ENCODE measurements at places on chromosomes 2 and 18. TPM values are rescaled to one million over a fixed set of nuclear protein-coding genes. Genes with fewer than 3 reads are reported as not detected.

DNA sequence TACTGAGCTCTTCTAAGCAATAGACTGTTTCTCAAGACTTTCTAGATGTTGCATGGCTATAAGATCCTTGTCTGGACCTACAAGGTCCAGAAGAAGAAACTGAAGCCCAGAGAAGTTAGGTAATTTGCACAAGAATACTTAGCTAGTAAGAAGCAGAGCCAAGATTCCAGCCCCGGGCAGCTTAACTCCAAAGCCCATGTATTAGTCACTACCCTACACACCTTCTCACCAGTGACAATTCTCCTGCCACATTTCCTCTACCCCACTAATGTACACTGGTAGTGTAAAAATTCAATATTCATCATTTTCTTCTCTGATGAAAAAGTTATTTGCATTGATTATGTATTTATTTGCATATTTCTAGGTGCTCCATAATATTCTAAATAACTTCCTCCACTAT, 95.5 kb upstream of the CREB1 start:
- DNase-seq, result no peak
- no peak overlapping the region for H3K27ac ChIP-seq
- H3K4me3 ChIP-seq, result no peak overlapping the region
- H3K4me1 ChIP-seq, result no peaks in the 10 kb centered on the region
- H3K36me3 ChIP-seq, result no peaks in the 10 kb centered on the region

DNA sequence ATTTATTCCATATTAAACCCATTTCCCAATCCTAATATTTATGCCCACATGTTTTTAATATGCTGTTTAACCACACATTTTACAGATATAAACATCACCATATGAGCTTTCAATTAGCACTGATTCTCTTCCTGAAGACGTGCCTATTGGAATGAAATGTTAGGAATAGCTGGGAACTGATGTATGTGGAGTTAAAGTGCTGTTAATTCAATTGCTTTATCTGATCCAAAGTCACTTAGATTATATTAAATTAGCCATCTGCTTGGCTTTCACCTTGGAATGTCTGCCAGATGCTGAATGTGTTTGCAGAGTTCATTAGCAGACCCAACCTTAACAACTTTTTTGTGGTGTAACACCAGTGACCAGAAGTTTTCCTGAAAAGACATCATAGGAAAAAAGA, 942.9 kb upstream of the KLHL29 start:
- H3K27ac ChIP-seq, result no peak overlapping the region
- no peak overlapping the region for H3K4me3 ChIP-seq
- no peaks in the 10 kb centered on the region for H3K4me1 ChIP-seq
- no peaks in the 10 kb centered on the region for H3K27me3 ChIP-seq

The GCG gene
- total RNA-seq, result 0.31 TPM

The FBXO41 gene
- 6.5 TPM for total RNA-seq

The CCL20 gene
- total RNA-seq, result not detected

The DNAH6 gene
- 0.26 TPM for total RNA-seq

- H3K4me3 ChIP-seq, result no peak overlapping the region
- no peak overlapping the region for H3K27ac ChIP-seq
- H3K4me1 ChIP-seq, result no peaks in the 10 kb centered on the region
- no peaks in the 10 kb centered on the region for H3K36me3 ChIP-seq
- no peaks in the 10 kb centered on the region for H3K27me3 ChIP-seq
Observed at GRCh38 chr2:216770717-216771116, 75.4 kb upstream of the IGFBP5 start.

The CCDC68 gene
- total RNA-seq, result 0.41 TPM

The SIX3 gene
- total RNA-seq, result 0.21 TPM

DNA sequence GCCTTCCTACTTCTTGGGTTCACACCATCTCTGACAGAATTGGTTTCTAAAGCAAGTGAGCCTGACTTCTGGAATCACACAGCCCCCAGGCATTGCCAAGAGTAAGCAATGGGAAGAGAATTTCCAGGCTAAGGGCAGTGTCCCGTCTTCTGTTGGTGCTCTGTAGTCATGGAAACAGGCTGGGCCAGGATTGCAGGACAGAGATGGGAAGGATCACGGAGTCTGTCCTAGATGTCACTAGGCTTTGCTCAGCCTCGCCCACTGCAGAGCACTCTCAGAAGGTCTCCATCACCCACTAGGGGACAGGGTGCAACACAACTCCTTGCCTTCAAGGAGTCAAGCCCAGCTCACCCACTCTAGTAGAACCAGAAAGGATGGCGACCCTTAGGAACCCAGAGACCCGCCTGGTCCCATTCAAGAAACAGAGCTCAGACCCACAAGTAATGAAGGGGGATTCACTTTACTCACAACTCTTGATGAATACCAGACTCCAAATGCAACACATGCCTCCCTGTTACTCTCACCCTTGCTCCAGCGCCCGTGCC, 48.6 kb upstream of the TEX51 start:
- H3K4me1 ChIP-seq, result no peaks in the 10 kb centered on the region
- no peak for DNase-seq
- H3K27ac ChIP-seq, result no peak overlapping the region
- H3K4me3 ChIP-seq, result no peak overlapping the region
- no peaks in the 10 kb centered on the region for H3K36me3 ChIP-seq
- peaks cover 6% of the 10 kb centered on the region for H3K27me3 ChIP-seq

The ERICH2 gene
- total RNA-seq, result 0.74 TPM

The CFAP53 gene
- total RNA-seq, result 0.23 TPM

- H3K4me3 ChIP-seq, result no peak overlapping the region
- DNase-seq, result no peak
- no peak overlapping the region for H3K27ac ChIP-seq
- H3K27me3 ChIP-seq, result no peaks in the 10 kb centered on the region
Observed at GRCh38 chr2:157747695-157748370, 119.2 kb upstream of the ACVR1C start.

- H3K4me3 ChIP-seq, result no peak overlapping the region
- H3K27me3 ChIP-seq, result no peaks in the 10 kb centered on the region
- DNase-seq, result no peak
Observed at GRCh38 chr18:75854174-75854573, 426.7 kb upstream of the SMIM21 start.

- H3K4me1 ChIP-seq, result no peaks in the 10 kb centered on the region
- H3K27ac ChIP-seq, result no peak overlapping the region
- H3K36me3 ChIP-seq, result no peaks in the 10 kb centered on the region
- DNase-seq, result no peak
Observed at GRCh38 chr2:143402451-143402850, 273.2 kb downstream of the ARHGAP15 start.

DNA sequence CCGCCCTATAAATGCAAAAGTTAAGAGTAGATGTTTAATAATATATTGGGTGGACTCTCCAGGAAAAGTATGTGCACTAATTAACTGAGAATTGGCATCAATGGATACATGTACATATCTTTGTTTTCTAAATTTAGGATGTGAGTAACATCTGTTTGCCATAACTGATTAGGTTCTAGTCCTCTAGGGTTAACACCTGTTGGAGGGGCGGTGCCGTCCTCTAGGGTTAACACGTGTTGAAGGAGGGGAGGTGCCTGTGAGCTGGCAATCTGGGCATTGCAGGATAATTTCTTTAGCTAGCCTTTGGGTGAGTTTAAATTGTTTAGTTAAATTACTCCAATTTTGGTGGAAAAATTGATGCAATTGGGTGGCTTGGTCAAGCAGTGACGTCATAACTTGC, 30.9 kb downstream of the HTR2B start:
- H3K4me3 ChIP-seq, result no peak overlapping the region
- H3K4me1 ChIP-seq, result peaks cover 5% of the 10 kb centered on the region
- H3K27me3 ChIP-seq, result no peaks in the 10 kb centered on the region

The CDH19 gene
- not detected for total RNA-seq

The NT5DC4 gene
- not detected for total RNA-seq

The ANKRD30BL gene
- not detected for total RNA-seq

DNA sequence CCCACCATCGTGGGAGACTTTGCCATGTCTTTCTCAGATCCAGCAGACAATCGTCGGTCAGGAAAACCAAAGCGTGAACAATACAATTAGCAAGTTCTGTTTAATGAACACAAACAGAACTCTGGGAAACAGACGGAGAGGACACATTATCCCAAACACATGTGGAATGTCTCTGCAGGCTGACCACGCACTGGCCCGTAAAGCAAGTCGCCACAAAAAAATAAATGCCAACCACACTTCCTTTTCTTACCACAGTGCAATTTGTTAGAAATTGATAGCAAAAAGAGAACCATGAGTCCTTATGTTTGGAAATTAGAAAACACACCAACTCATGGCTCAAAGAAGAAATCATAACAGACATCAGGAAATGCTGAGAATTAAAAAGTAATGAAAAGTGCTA, 210.9 kb downstream of the TWIST2 start:
- H3K27ac ChIP-seq, result no peak overlapping the region
- DNase-seq, result no peak
- no peaks in the 10 kb centered on the region for H3K4me1 ChIP-seq
- no peaks in the 10 kb centered on the region for H3K36me3 ChIP-seq
- H3K4me3 ChIP-seq, result no peak overlapping the region

- H3K4me1 ChIP-seq, result peaks cover 2% of the 10 kb centered on the region
- no peak overlapping the region for H3K4me3 ChIP-seq
- H3K27ac ChIP-seq, result no peak overlapping the region
Observed at GRCh38 chr2:196546151-196546919, 93.2 kb upstream of the CCDC150 start.

DNA sequence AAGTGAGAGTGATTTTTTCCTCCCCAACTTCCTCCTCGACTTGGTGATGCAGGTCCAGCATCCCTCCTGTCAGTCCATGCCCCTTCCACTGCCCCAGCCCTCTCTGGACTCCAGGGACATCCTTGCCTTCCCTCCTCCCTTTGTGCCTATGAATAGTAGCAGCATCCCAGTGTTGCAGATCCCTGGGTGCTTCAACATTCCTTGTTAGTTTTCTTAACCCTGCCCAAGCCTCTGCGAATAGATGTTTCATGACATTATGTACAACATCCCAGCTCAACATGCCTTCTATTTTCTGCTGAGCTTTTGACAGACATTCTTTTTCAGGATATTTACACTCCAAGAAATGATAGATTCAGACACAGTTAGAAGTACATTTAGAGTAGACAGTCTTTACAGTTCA, 35.3 kb upstream of the CCDC150 start:
- H3K4me1 ChIP-seq, result peaks cover 8% of the 10 kb centered on the region
- H3K4me3 ChIP-seq, result no peak overlapping the region
- H3K27ac ChIP-seq, result no peak overlapping the region
- H3K36me3 ChIP-seq, result no peaks in the 10 kb centered on the region

DNA sequence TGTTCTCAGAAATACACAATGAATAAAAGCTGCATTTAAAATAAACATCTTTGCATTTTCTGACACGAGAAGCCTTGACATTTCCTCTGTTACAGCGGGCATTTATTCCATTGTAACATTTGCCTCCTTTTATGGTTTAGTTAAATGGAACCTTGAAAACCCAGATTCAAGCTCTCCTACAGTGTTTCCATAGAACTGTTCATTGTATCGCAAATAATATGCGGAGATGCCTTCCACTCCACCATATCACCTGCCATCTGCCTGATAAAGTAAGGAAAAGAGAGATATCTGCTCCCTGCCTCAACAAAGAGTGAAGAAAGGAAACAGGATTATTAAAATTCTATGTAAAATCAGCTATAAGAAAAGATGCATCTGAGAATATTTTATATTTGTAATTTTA, 69.8 kb downstream of the CDH19 start:
- no peak overlapping the region for H3K4me3 ChIP-seq
- H3K36me3 ChIP-seq, result no peaks in the 10 kb centered on the region
- no peaks in the 10 kb centered on the region for H3K4me1 ChIP-seq
- no peaks in the 10 kb centered on the region for H3K27me3 ChIP-seq
- no peak overlapping the region for H3K27ac ChIP-seq
- DNase-seq, result no peak

GRCh38 chr2:230922951-230923717, 1.9 kb downstream of the GPR55 start:
- H3K27me3 ChIP-seq, result peaks cover 10% of the 10 kb centered on the region
- DNase-seq, result no peak
- H3K36me3 ChIP-seq, result no peaks in the 10 kb centered on the region
- H3K4me3 ChIP-seq, result no peak overlapping the region

GRCh38 chr2:109378682-109379081, 235.1 kb downstream of the SEPTIN10 start:
- no peak overlapping the region for H3K27ac ChIP-seq
- H3K4me1 ChIP-seq, result no peaks in the 10 kb centered on the region
- H3K4me3 ChIP-seq, result no peak overlapping the region
- H3K36me3 ChIP-seq, result no peaks in the 10 kb centered on the region
- H3K27me3 ChIP-seq, result no peaks in the 10 kb centered on the region

GRCh38 chr18:39969803-39970494, 1985.1 kb upstream of the PIK3C3 start:
- H3K36me3 ChIP-seq, result no peaks in the 10 kb centered on the region
- DNase-seq, result no peak
- no peak overlapping the region for H3K4me3 ChIP-seq
- no peak overlapping the region for H3K27ac ChIP-seq

DNA sequence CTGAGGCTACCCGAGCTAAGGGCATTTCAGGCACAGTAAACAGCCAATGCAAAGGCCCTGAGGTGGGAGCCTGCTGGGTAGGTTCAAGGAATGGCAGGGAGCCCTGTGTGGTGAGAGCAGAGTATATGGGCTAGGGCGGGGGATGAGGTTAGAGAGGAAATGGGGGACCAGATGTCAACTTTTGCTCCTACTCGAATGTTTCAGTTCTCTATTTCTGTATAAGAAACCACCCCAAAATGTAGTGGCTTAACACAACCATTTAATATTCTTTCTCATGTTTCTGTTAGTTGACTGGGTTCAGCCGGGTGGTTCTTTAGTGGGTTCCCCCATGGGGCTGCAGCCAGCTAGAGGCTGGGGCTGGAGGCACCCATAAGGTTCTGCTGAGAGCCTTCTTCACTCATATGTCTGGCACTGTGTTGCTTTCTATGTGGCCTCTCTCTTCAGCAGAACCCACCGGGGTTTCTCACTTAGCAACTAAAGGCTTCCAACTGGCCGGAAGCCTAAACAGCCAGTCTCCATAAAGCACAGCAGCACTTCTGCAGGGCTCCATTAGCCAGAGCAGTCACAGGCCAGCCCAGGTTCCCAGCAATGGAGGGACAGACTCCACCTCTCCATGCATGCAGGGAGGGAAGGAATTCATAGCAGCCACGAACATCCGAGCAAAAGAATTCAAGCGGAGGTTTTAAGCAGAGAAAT, 5.6 kb upstream of the ATOH8 start:
- no peaks in the 10 kb centered on the region for H3K36me3 ChIP-seq
- no peak overlapping the region for H3K27ac ChIP-seq
- no peaks in the 10 kb centered on the region for H3K27me3 ChIP-seq
- H3K4me3 ChIP-seq, result no peak overlapping the region

The CNPPD1 gene
- 55.7 TPM for total RNA-seq

DNA sequence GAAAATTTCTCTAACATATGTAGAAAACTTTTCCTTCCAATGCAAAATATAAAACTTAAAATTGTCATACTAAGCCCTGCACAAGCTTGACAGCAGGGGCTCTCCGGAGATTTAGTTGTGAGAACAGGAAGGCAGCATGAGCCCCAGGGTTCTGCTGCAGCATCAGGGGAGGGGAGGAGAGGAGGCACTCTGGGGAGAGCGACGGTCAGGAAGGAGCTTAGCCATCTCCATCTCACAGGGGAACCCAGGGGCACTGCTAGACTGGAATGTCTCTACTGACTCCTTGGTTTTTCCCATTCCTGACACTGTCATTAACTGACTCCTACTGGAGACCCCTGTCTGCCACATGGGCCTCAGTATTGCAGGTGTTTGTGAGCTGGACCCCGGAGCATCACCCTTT, 123.6 kb downstream of the GPR39 start:
- H3K4me3 ChIP-seq, result no peak overlapping the region
- no peak overlapping the region for H3K27ac ChIP-seq
- no peak for DNase-seq

The AQP12B gene
- total RNA-seq, result not detected

The PLB1 gene
- total RNA-seq, result 0.80 TPM

- no peak overlapping the region for H3K4me3 ChIP-seq
- no peaks in the 10 kb centered on the region for H3K36me3 ChIP-seq
- no peaks in the 10 kb centered on the region for H3K4me1 ChIP-seq
- H3K27ac ChIP-seq, result no peak overlapping the region
Observed at GRCh38 chr2:44126106-44126797, 42.4 kb upstream of the PPM1B start.
